ENCODE measurements at places on chromosomes 1 and 21. TPM values are rescaled to one million over a fixed set of nuclear protein-coding genes. Genes with fewer than 3 reads are reported as not detected.

S100A12 gene
- not detected for total RNA-seq

DNAJC28 gene
- total RNA-seq: 0.23 TPM

OR2L13 gene
- not detected for total RNA-seq

PPT1 gene
- 102 TPM for total RNA-seq

RCSD1 gene
- 177 TPM for total RNA-seq

SLAMF8 gene
- total RNA-seq: 1.1 TPM

FASLG gene
- 3.2 TPM for total RNA-seq

UBE2U gene
- total RNA-seq: not detected

OR2G6 gene
- not detected for total RNA-seq

YRDC gene
- total RNA-seq: 23.4 TPM

ZFP69 gene
- total RNA-seq: 4.1 TPM

ZNF692 gene
- total RNA-seq: 64.3 TPM

BCAR3 gene
- 7.5 TPM for total RNA-seq

DMRTA2 gene
- total RNA-seq: not detected

ADORA1 gene
- total RNA-seq: not detected

VASH2 gene
- total RNA-seq: 0.61 TPM

MYOG gene
- not detected for total RNA-seq

TSEN15 gene
- total RNA-seq: 42.0 TPM

PROX1 gene
- total RNA-seq: not detected

SV2A gene
- total RNA-seq: 17.5 TPM

TDRD5 gene
- not detected for total RNA-seq

TFAP2E gene
- total RNA-seq: 0.73 TPM

TIE1 gene
- 0.14 TPM for total RNA-seq

IQGAP3 gene
- 16.4 TPM for total RNA-seq

SLAMF9 gene
- total RNA-seq: not detected

SUSD4 gene
- total RNA-seq: 1.7 TPM

CLIC6 gene
- 0.11 TPM for total RNA-seq

BMP8A gene
- not detected for total RNA-seq

CTH gene
- 5.4 TPM for total RNA-seq

PRAMEF14 gene
- not detected for total RNA-seq

SERPINC1 gene
- total RNA-seq: 0.43 TPM

RNU1-1 gene
- 2,343 TPM for total RNA-seq

RASAL2 gene
- total RNA-seq: 0.05 TPM

KIAA0040 gene
- total RNA-seq: 90.1 TPM

MLLT11 gene
- total RNA-seq: 4.0 TPM

LDLRAP1 gene
- 27.5 TPM for total RNA-seq
